Astrocyte of the cerebellum (primary cell): ENCODE measurements at places on chromosomes 5 and 9.
A peak's percentile ranks its signal among the peaks of the same experiment; 100 is the strongest.

DNA sequence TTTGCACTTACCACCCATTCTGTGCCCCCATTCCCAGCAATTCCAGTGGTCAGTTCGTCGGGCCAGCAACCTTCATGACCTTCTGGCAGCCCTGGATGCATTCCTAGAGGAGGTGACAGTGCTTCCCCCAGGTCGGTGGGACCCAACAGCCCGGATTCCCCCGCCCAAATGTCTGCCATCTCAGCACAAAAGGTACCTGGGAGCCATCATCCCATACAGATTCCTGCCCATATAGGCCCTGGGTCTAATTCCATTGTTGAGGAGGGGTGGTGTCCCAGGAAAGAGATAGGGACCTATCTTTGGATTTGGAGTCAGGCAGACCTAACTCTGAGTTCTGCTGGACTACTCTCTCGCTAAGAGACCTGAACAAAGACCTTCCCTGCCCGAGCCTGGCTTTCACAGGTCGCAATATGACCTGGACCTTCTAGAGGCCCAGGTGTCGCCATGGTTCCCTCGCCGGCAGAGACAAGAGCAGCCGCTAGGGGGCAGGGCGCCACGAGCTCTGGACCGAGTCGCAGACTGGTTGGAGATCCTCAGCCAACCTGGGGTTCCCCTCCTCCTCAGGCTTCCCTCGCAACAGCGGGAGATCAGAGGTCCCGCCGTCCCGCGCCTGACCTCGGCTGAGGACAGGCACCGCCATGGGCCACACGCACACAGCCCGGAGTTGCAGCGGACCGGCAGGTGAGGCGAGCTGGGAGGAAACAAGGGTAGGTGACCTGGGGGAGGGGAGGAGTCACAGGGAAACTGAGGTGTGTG, 3.1 kb downstream of the SLC4A9 start:
- no peak for DNase-seq

- DNase-seq, result no peak
These were observed 92.3 kb upstream of the COL5A1 start for GRCh38 chr9:134549336-134549735.

DNA sequence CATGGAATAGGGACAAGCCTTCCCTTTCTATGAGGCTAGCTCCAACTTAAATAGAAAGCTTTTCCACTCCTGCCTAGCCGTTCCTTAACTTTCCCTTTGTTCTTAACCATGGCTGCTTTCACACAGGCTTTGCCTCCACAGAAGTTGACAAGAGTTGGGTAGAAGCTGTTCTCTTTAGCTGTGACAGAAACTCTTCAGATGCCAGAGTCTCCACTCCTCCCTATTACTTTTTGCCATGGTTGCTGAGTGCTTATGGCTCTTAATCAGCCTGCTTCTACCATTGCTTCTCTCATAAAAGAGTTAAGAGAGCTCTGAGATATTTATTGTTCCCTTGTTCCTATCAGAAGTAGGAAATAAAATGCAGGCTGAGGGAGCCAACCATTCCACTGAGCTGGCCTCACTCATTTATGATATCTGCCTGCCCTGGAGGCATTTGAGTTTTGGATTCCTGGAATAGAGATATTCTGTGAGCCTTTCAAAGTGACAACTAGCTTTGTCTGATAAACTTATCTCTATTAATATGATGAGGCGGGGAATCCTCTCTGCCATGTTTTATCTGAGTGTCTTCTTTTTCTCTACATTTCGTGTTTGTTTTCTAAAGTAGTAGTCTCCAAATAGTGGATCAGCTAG, 162.6 kb downstream of the DMAC1 start:
- no peak for DNase-seq

GRCh38 chr5:10726913-10727517, 34.0 kb downstream of the DAP start:
- DNase-seq, result no peak

- no peak for DNase-seq
These were observed 781 bp upstream of the COL23A1 start for GRCh38 chr5:178590924-178591423.

- DNase-seq, result peak; percentile 1
These were observed 36.0 kb upstream of the BARHL1 start for GRCh38 chr9:132546148-132547051.

- DNase-seq, result no peak
These were observed 127.2 kb downstream of the DOCK8 start for GRCh38 chr9:341634-342421.

DNA sequence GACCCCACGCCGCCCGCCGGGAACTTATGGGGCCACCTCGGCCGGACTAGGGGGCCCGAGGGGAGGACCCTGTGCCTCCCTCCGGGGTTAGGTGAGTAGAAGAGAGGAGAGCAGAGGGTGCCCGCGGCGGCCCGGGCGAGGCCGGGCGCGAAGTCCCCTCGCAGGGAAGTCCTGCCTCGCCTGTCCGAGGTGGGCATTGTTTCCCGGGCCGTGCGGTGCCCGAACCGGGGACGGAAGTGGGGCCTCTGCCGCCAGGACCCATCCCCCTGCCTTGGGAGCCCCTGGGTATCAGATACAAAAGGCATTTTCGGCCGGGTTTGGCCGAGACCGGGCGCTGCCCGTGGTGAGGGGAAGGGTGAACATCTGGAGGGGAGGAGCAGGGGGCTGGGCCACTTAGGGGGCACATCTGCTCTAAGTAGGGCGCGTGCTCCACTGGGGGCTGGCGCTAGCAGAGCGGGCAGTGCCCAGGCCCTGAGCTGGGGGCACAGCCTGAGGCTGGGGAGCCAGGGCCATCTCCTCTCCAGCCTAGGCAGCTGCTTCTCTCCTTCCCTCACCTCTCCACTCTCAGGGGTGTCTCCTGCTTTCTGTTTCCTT, 48.2 kb downstream of the DAB2IP start:
- DNase-seq, result no peak

DNA sequence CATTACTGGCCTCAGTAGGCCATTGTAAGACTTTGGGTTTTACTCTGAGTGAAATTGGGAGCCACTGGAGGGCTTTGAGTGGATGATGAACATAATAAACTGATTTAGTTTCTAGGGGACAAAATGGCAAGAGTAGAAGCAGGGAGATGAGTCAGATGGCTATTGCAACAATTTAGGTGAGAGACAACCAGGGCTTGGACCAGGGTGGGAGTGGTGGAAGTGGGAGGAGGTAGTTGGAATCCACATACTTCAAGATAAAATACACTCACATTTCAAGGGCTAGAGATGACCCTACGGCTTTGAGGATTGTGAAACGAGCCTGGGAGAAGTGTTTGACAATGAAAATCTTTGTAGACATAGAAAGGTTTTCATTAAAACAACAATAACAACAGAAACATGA, 136.3 kb downstream of the ACTBL2 start:
- no peak for DNase-seq

DNA sequence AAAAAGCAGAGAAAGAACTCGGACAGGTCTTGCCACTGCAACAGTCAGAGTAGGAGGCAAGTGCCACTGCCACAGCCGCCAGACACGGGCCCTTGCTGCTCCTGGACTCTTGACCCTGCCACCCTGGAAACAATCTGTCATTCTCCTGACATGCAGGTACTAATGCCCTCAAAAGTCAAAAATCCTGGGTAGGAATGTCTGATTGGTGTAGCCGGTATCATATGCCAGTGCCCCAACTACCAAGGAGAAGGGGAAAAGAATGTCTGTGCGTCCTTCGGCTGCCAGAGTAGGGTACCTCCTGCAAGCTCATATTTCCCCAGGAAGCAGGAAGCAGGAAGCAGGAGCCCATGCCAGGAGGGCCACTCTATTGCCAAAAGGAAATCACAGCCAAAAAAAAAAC, 30.5 kb upstream of the F2RL1 start:
- DNase-seq, result no peak

- DNase-seq, result no peak
These were observed 375 bp downstream of the NOP16 start for GRCh38 chr5:176388003-176388443.

DNA sequence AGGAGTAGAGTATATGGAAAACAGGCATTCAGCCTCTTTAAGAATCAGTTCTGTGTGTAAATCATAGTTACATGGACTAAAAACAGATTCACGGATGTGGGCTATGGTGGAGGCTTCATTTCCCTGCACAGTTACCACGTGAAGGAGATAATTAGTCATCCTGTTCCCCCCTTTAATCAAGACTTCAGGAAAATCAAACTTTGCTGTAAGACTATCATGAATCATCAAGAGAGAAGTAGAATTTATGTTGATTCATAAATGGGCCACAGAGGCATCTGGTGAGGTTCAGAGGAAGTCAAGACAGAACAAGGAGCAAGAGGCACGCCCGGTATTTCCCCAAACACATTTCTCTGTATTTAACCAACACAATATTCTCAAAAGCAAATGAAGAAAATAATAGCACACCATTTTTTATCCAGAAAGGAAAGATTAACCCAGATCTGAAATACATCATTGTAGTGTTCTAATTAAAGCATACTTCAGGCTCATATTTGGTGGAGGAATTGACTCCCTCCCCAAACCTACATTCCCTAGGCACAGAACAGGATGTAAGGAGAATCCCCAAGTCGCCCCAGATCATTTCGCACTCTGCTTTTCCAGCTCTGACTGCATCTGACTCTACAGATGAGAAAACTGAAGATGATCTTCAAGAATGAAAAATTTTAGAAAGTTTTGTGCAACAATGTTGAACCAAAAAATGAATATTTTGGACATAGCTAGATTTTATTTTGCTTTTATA, 175.8 kb upstream of the GAS1 start:
- no peak for DNase-seq

GRCh38 chr5:135221187-135221473, 177.9 kb downstream of the MACROH2A1 start:
- no peak for DNase-seq

DNA sequence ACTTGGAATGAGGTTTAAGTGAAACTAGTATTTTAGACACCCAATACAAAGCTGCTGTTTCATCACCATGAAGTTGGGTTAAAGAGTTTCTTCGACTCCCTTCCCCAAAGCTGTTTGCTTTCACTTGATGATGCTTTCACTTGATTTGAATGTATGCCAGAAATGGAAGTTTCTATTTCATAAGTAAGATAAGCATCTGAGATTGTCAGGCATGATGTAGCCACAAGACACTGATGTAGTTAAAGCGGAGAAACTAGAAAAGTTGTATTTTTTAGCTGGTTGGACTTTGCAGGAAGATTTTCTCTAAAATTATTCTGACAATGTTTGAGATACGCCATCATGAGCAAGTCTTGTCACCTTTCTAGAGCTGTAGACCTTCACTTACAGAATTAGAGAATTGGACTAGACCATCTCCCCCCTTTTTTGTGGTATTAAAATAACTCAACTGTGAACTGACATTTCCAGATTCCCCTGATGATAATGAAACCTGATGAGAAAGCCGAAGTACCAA, 20.0 kb downstream of the MOCS2 start:
- DNase-seq, result no peak

DNA sequence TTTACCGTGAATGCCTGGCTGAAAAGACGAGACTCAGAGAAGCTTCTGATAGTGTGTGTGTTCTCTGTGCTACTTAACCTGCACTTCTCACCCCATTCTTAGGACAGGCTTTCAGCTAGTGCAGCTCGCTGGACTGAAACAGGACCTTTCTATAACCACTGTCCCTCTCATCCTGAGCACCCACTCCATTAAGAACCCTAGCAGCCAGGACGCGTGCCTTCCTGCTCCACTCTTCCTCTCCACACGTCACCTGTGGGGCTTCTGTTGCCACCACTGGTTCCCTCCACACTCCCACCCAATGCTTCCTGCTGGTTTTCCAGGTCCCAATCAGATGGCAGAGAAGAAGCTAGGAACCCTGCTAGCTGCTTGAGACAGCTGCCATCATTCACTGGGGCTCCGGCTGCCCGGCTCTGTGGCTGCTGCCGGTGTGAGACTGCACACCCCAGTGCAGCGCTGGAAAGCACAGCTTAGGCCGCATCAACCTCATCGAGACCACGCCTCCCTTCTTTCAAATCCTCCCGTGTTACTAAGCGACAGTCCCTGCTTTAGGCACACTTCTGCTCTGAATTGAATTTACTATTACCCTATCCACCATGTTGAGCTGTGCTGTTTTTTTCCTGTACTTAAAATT, 44.0 kb downstream of the RNF130 start:
- no peak for DNase-seq

DNA sequence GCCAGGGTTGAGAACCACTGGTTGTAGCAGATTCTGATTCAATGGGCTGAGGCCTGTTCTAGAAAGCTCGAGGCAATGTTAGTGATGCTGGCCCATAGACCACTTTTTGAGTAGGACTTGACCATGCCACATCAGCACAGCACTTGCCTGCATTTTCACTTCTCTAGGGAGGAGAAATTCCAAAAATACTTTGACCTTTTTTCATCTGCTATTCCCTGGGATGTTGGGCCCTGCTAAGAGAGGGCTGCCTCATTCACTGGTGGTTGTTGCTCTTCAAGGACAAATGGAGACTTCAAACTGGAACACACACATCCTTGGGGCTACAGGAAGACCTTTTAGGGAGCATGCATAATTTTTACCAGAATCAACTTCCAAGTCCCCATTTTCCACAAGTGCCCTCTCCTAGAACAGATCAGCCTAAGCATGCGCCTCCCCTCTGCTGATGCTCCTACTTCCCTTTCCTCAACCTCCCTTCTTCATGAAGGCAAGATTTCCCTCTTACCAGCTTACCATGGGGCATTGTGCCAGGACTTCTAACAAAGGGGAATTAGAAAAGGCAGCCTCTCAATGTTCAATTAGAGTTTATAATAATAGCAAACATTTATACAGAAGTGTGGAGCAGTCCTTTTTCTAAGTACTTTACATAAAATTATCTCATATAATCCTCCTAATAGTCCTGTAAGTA, 12.7 kb upstream of the TGFBI start:
- no peak for DNase-seq

- DNase-seq, result no peak
These were observed 217.5 kb upstream of the TNC start for GRCh38 chr9:115335439-115335838.

DNA sequence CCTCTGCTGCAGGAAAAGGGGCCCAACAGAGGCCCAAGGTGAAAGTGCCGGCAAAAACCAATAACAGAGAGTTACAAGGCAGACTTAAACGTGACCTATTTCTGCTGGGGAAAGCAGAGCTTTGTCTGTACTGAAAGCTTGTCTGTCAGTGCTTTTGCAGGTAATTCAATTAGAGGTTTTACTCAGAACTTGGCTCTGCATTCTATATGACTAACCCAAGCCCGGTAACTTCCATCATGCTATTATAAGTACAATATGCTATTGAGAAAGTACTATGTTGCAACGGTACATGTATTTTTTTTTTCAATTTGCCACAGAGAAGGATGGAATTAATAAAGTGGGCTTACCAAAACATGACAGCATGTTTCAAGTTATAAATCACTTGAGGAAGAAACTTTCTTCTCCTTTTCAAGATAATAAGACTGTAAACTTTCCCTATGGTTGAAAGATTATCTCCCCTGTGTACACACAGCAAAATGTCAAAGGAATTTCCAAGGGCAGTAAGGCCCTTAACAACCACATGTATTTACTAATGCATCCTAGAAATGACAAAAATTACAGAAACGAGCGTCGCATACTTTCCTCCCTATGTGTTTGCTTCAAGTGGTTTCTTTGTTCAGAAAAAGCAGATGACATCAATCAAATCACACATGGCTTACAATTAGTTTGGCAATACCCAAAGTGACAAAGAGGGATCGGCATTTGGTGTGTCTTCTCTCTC, 282.4 kb downstream of the EFNA5 start:
- DNase-seq, result peak; percentile 58

- no peak for DNase-seq
These were observed 23.1 kb upstream of the ERCC6L2 start for GRCh38 chr9:95852059-95853032.
